ENCODE measurements at places on chromosomes 13 and 19.

- DNase-seq = no peak
Measured at GRCh38 chr13:20171364-20171763, 10.5 kb upstream of the GJA3 start.

- no peak for DNase-seq
Measured at GRCh38 chr19:43700395-43701000, 15.4 kb upstream of the IRGC start.

DNA sequence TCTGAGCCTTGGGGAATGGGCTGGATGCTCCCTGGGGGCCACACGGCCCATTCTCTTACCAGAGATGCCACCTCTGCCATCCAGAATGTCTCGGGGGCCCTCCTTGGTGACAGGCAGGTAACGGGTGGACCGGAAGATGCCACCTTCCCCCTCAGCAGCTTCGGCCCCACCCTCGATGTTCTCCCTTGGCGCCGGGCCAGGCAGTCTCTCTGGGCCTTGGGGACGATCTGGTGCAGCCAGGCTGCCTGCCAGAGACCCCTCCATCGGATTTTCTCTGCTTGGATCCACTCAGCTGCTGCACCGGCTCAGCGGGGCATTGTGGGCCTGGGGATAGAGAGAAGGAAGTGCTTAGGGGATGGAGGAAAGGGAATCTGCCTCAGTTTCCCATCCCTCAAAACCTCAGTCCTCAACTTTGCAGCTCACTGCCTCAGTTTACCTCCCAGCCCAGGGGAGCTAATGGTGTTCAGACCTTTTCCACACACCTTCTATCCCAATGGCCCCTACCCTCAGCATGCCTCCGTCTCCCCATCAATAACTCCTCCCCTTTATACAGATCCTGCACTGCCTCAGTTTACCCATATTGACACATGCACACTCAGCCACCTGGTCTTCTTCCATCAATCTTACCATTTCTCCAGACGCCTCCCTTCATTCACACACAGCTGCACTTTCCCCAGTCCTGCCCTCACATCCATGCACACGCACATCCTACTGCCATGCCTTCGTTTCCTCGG is 1.5 kb downstream of the WIZ start:
- no peak for DNase-seq

GRCh38 chr13:106515635-106516254 is 19.7 kb downstream of the EFNB2 start:
- DNase-seq = no peak

DNA sequence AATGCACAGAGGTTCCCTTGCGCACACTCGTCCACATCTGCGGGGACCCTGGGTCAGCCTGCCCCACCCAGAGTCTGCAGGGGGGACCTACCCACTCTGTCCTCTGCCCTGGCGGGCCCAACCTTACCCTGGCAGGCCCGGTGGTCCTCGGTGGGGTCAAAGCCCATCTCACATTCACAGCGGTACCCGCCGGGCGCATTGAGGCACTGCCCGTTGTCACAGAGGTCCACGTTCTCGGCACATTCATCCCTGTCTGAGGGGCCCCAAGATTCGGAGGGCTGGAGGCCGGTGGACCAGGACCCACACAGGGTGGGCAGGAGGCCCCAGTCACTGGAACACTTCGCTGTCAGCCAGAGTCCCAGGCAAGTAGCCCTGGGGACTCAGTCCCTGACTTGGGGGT is 38.5 kb downstream of the FBN3 start:
- no peak for DNase-seq

GRCh38 chr13:107992542-107992941 is 222.8 kb downstream of the LIG4 start:
- no peak for DNase-seq

DNA sequence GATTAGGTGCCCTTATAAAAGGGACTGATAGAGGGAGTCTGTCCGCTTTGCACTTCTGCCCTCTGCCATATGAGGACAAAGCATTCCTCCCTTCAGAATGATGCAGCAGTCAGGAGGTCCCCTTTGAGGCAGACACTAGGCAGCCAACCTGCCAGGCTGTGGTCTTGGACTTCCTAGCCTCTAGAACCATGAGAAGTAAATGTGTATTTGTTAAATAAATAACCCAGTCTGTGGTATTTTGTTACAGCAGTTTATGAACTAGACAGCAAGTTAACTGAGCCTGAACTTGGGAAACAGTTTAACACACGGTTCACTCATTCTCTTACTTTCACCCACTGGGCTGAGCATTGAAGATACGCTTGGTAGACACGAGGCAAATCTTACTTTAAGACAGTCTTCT is 313.2 kb downstream of the UQCRFS1 start:
- no peak for DNase-seq
